ENCODE measurements at places on chromosomes 16 and 17.

GRCh38 chr16:86970726-86971125 lies 346.5 kb downstream of the C16orf95 start:
- peaks cover 12% of the 10 kb centered on the region for H3K4me1 ChIP-seq
- no peak for DNase-seq
- no peak overlapping the region for H3K4me3 ChIP-seq
- H3K36me3 ChIP-seq = no peaks in the 10 kb centered on the region
- H3K27ac ChIP-seq = no peak overlapping the region

DNA sequence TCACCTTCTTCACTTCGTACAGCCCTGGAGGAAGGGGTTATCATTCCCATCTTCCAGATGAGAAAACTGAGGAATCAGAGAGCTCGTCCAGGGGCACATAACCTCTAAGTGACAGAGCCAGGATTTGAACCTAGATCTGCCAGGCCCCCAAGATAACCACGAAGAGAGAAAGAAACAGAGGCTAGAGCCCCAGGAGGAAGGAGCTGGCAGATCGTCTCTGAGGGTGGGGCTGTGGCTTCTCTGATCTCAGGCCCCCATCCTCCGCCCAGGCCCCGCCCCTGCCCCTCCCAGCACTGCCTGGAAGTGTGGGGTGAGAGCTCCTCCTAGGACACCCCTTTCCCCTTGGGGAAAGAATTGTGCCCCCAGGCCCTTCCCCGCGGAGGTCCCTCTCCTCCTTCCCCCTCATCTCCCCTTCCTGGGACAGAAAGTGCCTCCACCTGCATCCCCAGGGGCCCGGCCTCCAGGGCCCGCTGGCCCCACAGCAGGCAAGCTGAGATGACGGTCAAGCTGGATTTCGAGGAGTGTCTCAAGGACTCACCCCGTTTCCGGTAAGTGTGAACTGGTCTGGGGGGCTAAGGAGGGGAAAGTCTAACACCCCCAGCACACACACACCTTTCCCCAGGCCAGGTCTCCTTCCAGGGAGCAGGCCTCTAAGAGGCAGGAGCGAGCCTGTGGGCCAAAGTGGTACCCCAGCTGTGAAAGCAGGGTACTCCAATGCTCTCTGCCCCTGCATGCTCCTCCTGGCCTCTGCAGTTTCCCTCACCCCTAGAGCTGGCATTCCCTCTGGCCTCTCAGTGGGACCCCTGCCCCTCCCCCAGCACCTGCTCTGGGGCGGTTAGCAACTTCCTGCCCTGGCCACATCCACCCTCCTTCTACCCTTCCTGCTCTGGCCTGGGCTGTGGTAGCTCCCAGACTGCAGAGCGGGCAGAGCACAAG lies at the start of gene ACAP1:
Gene ACAP1, plus strand, starts transcription at position 290 of the 936 bp plus-strand sequence. Its CDS starts 206 bp downstream, at position 496.
- H3K27ac ChIP-seq = peak within 1 kb of the TSS; percentile 57
- no peak within 1 kb of the TSS for H3K4me3 ChIP-seq
- peaks cover 15% of the 10 kb centered on the region for H3K4me1 ChIP-seq
- no peaks in the 10 kb centered on the region for H3K36me3 ChIP-seq

DNA sequence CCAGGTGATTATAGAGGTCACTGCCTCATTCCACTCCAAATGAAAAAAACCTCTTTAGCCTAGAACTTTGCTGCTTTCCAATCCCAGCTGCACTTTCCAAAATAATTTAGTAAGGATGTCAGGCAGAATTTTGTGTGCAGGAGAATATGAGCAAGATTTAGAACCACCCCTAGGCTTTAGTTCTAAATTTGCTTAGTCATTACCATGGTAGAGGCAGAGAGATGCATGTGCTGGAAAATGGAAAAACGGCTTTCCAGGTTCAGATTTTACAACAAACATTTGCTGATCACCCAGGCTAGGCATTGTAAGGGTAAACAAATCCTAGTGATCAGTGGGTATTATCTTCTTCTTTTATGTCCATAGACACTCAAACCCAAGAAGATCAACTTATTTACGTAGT lies 6.3 kb downstream of the KRT26 start:
- no peaks in the 10 kb centered on the region for H3K4me1 ChIP-seq
- no peak for DNase-seq
- no peak overlapping the region for H3K27ac ChIP-seq
- peaks cover 4% of the 10 kb centered on the region for H3K36me3 ChIP-seq
- no peak overlapping the region for H3K4me3 ChIP-seq

DNA sequence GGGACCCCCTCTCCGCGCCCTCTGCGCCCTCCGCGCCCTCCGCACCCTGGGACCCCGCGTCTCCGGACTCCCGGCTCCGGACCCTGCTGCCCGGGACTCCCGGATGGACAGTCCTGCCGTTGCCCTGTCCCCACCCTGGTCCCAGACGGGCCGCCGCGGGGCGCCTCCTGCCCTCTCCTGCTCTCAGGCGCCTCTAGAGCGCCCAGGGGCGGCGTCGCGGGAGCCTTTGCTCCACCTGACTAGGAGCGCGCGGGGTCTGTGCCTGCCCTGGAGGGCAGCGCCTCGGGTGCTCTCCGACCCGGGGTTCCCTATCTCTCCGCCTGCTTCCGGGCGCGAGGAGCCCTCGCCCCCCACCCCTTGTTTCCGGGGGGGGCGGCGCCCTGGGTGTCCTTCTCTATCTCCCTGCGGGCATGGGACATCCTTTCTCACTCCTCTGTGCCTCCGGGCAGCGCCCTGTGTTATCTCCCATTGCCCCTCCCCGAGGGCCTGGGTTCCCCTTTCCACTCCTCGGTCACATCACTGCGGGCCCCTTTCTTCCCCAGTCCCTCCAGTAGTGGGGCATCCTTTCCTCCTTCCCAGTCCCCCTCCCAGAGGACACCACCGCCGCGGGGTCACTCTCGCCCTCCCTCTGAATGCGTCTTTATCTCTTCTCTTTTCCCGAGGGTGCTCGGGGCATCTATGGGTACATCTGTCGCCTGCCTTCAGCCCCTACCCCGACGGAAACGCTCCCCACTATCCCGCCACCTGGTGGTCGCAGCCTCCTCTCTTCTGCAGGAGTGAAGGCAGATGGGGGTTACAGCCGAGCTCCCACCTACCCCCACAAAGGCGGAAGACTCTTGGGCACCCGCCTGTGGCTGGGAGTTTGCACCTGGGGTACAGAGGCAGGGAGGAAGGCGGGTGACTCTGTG lies 875 bp downstream of the PRKCB start:
- H3K27me3 ChIP-seq = peaks cover 11% of the 10 kb centered on the region
- H3K4me1 ChIP-seq = peaks cover 22% of the 10 kb centered on the region
- peaks cover 7% of the 10 kb centered on the region for H3K36me3 ChIP-seq
- H3K4me3 ChIP-seq = peak overlapping the region; percentile 91
- no peak overlapping the region for H3K27ac ChIP-seq

- peak overlapping the region; percentile 84 for H3K27ac ChIP-seq
- no peaks in the 10 kb centered on the region for H3K36me3 ChIP-seq
- H3K4me3 ChIP-seq = peak overlapping the region; percentile 83
- peak; percentile 67 for DNase-seq
- H3K27me3 ChIP-seq = peaks cover 11% of the 10 kb centered on the region
Observed at GRCh38 chr17:76497979-76498875, 3.0 kb downstream of the RHBDF2 start.

- H3K36me3 ChIP-seq = no peaks in the 10 kb centered on the region
- no peak overlapping the region for H3K27ac ChIP-seq
- H3K4me1 ChIP-seq = no peaks in the 10 kb centered on the region
- DNase-seq = peak; percentile 26
- H3K4me3 ChIP-seq = no peak overlapping the region
- H3K27me3 ChIP-seq = peaks cover 2% of the 10 kb centered on the region
Observed at GRCh38 chr17:56499799-56500388, 93.6 kb upstream of the NOG start.

- no peak for DNase-seq
- H3K4me3 ChIP-seq = no peak overlapping the region
- peaks cover 7% of the 10 kb centered on the region for H3K36me3 ChIP-seq
Observed at GRCh38 chr16:27245276-27246172, 23.0 kb downstream of the NSMCE1 start.

- H3K36me3 ChIP-seq = peaks cover 28% of the 10 kb centered on the region
- peaks cover 34% of the 10 kb centered on the region for H3K4me1 ChIP-seq
- H3K4me3 ChIP-seq = peak overlapping the region; percentile 97
- H3K27me3 ChIP-seq = peaks cover 13% of the 10 kb centered on the region
- DNase-seq = no peak
- peak overlapping the region; percentile 87 for H3K27ac ChIP-seq
Observed at GRCh38 chr17:41784207-41784744, 2.2 kb downstream of the JUP start.

DNA sequence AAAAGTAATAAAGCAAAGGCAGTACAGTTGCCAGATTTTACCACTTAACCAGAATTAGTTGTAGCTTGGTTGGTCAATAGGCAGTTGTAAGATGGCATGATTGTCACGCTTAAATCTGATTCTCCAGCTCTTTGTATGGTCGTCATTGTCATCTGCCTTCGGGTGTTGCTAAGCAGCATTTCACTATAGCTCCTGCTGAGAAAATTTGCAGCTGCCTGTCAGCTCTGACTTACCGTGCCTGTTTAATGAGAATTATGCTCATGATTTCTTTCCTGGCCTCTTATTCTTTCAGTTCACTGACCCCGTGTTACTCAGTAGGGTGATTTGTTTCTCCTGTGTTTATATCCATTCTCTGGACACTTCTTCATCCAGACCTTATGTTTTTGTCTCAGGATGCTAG lies 66.7 kb downstream of the TANGO6 start:
- no peak overlapping the region for H3K4me3 ChIP-seq
- no peaks in the 10 kb centered on the region for H3K36me3 ChIP-seq
- no peaks in the 10 kb centered on the region for H3K27me3 ChIP-seq
- DNase-seq = no peak
- no peaks in the 10 kb centered on the region for H3K4me1 ChIP-seq
- no peak overlapping the region for H3K27ac ChIP-seq

DNA sequence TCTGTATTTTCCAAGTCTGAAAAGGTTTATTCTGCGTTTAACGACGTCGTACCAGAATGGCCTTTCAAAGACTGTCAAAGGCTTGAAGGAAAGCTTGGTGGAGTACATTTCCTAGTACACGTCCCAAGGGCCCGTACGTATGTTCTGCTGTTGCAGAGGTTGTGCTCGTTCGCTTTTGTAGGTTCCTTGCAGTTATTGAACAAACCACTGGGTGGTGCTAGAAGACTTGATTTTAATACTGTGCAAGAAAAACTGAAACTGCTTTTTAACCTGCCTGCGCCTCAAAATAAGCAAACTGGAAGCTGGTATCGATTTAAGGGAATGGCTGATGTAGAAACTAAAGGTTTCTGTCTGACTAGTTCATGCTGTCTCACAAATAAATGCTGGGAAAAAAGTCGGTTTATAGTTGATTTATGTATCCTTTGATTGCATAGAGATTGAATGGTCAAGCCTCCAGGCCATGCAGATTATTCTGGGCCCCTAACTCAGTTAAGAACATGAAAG lies 54.6 kb downstream of the USP10 start:
- H3K27ac ChIP-seq = no peak overlapping the region
- no peaks in the 10 kb centered on the region for H3K36me3 ChIP-seq
- no peaks in the 10 kb centered on the region for H3K27me3 ChIP-seq
- H3K4me3 ChIP-seq = no peak overlapping the region

GRCh38 chr17:38707678-38708351 lies 2.7 kb downstream of the MLLT6 start:
- H3K27ac ChIP-seq = no peak overlapping the region
- H3K27me3 ChIP-seq = peaks cover 18% of the 10 kb centered on the region
- H3K36me3 ChIP-seq = peaks cover 23% of the 10 kb centered on the region
- no peak for DNase-seq
- peaks cover 36% of the 10 kb centered on the region for H3K4me1 ChIP-seq

DNA sequence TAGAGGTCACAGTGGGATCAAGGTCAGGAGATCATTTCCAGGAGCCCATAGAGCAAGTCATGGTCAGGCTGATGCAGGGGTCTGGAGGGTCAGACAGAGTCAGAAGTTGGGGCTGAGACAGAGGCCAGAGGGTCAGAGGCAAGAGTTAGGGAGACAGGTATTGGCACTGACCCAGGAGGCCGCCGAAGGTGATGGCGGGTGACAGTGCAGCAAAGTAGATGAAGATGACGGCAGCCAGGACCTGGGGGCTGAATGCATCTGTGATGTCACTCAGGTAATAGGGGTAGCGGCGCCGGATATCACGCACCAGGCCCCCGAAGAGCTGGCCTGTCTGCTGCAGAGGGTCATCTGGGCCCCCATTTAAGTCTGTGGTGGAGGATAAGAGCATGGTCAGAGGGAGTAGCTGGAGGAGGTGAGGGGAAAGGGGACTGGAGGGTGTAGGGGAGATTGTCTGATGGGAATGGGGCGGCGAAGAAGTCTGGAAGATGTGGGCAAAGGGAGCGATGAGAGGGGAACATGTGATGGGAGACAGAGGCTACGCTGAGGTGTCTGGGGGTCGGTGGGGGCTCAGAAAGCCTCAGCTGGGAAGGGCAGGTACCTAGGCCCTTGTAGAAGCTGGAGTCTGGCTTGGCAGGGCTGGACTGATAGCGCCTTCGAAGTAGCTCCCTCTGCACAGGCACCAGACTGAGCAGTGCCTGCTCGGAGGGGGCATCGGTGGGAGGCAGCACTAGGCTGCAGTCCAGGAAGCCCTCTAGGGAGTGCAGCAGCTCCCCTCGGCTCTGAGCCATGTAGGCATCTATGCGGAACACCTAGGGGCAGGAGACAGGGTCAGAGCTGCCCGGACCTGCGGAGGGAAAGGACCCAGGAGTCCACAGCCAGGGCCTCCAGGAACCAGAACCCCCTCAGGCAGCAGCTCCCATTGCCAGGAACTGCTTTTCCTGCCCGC lies 9.8 kb downstream of the SLC4A1 start:
- H3K4me1 ChIP-seq = no peaks in the 10 kb centered on the region
- no peak overlapping the region for H3K4me3 ChIP-seq
- peaks cover 10% of the 10 kb centered on the region for H3K27me3 ChIP-seq
- no peak overlapping the region for H3K27ac ChIP-seq
- peaks cover 3% of the 10 kb centered on the region for H3K36me3 ChIP-seq

- H3K36me3 ChIP-seq = peaks cover 3% of the 10 kb centered on the region
- H3K27me3 ChIP-seq = peaks cover 18% of the 10 kb centered on the region
- peaks cover 34% of the 10 kb centered on the region for H3K4me1 ChIP-seq
- H3K27ac ChIP-seq = peak overlapping the region; percentile 36
Observed at GRCh38 chr17:3986270-3986938, 22.2 kb upstream of the ATP2A3 start.

GRCh38 chr17:73561111-73561510 lies 83.1 kb downstream of the SDK2 start:
- H3K4me1 ChIP-seq = peaks cover 8% of the 10 kb centered on the region
- H3K27ac ChIP-seq = no peak overlapping the region
- H3K27me3 ChIP-seq = peaks cover 3% of the 10 kb centered on the region
- no peak overlapping the region for H3K4me3 ChIP-seq
- no peaks in the 10 kb centered on the region for H3K36me3 ChIP-seq

DNA sequence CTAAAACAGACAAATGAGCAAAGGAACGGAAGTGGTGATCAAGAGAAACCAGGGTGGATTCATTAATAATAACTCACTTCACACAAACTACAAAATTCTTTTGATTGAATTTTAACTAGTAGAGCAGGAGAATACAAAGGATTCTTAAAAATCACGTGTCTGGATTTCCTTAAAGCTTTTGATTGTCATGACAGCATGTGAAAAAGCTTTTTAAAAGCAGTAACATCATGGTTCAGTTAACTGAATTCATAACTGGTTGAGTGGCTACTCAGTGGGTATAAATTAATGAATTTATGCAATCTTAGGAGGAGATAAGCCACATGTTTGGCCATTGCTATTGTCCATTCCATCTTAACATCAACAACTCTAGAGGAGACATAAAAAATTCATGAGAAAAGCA lies 333.2 kb downstream of the SLC39A11 start:
- no peak overlapping the region for H3K27ac ChIP-seq
- peaks cover 6% of the 10 kb centered on the region for H3K4me1 ChIP-seq
- no peaks in the 10 kb centered on the region for H3K36me3 ChIP-seq
- H3K4me3 ChIP-seq = no peak overlapping the region

- no peaks in the 10 kb centered on the region for H3K4me1 ChIP-seq
- H3K4me3 ChIP-seq = no peak overlapping the region
- H3K36me3 ChIP-seq = no peaks in the 10 kb centered on the region
Observed at GRCh38 chr17:64270885-64271284, 7.8 kb upstream of the TEX2 start.

Measured in endothelial cell (in vitro differentiated cells).